AG09309 (cell line): ENCODE measurements at places on chromosomes 13 and 19.
A peak's percentile ranks its signal among the peaks of the same experiment; 100 is the strongest.

- no peak for DNase-seq
Measured at GRCh38 chr13:29810145-29810742, 40.2 kb downstream of the UBL3 start.

GRCh38 chr13:40923867-40924266, 95.2 kb downstream of the ELF1 start:
- DNase-seq: no peak

DNA sequence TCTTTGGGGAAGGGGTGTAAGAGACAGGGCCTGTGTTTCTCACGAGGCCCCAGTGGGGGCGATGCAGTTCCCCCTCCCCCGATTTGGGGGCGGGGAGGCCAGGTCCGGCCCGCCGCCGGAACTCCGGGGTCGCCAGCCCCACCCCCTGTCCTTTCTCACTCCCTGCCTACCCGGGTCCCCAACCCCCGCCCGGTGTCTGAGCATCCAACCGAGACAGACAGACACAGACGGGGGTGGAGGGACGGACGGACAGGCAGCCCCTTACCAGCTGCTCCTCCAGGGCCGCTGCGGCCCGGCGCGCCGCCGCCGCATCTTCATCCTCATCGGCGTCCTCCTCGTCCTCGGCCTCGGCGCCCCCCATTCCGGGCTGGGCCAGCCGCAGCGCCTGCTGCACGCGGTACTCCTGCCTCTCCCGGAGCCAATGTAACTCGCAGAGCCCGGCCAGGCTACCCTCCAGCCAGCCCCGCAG, 397 bp downstream of the DACT3 start:
- DNase-seq: no peak

GRCh38 chr13:34435338-34435737, 506.7 kb upstream of the NBEA start:
- DNase-seq: peak; percentile 47

GRCh38 chr19:12885749-12886650, 1.0 kb downstream of the KLF1 start:
- no peak for DNase-seq

DNA sequence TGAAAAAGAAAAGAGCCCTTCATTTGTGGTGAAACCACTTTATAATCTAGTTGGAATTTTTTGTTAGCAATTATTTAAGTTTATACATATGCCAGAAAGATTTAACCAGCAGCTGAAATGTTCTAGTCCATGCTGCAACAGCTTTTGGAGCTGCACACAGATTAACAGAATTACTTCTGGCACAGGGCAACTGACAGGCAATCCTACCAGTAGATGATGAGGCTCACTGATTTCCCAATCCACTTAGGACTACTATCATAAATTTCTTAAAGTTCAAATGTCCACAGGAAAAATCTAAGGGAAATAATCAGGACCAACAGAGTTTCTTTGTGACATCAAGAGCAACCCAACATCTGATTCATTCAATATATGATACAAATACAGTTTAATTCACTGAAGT, 78.8 kb downstream of the CRYL1 start:
- no peak for DNase-seq

DNA sequence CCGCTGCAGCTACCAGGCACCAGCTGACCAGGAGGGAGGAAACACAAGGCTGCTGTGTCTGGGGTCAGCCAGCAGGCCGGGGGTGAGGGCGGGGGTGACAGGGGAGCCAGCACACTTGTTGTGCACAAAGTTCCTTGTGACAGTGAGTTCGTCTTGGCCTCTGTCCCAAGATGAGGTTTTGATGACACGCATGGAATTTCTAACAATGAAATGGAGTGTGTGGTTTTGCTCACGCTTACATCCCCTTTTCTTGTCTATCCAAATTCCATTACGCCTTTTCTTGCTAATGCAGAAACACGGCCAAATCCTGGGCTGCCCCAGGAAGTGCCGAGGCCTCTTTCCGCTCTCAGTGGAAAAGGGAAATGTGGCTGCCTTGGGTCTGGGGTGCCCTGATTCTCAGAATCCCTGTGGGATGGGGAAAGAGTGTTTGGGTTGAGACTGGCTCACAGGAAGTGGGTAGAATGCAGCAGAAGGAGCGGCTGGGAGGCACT, 73.8 kb downstream of the GADD45B start:
- DNase-seq: peak; percentile 79

DNA sequence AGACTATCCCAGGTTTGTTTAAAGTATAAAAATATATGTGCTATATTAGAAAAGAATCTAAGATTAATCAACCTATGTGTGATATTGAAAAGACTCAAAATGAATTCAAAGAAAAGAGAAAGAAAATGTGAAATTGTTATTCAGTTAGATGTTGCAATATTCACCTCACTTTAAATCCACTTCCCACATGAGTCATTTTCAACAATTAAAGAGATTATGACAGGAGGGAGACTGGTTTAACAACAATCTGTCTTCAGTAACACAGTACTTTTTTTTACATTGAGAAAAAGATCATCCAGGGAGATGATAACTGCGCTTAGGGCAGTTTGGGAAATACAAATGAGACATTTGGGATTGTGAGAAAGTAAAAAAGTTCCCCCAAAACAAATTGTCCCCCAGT, 1246.2 kb downstream of the SLITRK1 start:
- peak; percentile 14 for DNase-seq

GRCh38 chr19:23481043-23481442, 85.8 kb upstream of the ZNF91 start:
- no peak for DNase-seq

DNA sequence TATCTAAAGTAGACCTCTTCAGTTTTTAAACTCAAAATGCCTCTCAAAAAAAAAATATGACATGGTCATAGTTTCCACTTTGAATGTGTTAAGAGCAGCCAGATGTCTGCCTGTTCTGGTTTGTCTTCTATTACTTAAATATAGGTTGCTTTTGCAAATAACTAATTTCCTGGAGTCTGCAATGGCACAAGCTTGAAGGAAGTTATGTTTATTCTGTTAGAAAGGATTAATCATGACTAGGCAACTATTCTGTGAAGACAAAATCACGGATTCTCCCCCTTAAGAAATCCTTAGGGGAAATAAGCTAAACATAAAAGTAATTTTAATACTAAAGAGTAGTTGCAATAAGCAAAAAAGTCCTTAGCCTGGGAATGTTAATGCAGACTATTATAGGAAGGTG, 26.3 kb downstream of the SKA3 start:
- no peak for DNase-seq

DNA sequence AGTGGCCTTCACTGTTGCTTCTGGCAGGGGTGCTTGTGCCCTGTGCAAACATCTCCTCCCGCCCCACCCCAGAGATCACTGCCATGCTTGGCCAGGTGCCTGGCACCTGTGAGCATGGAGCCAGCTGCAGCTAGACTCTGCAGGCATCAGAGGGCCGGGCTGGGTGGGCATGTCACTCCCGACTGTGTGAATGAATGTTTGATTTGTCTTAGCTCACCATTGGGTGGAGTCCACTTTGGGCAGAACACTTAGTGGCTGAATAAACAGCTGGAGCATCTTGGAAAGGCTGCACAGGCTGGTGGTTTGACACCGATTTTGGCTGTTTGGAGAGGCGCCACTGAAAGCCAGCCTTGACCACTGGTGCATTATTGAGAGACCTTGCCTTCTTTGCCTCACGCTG, 267.3 kb downstream of the DLEU7 start:
- DNase-seq: no peak
